A549 treated with dexamethasone at 1 μM for 4 hours (cell line): ENCODE measurements at places on chromosomes 11 and 22. TPM values are rescaled to one million over a fixed set of nuclear protein-coding genes. Genes with fewer than 3 reads are reported as not detected.

The ST13 gene
- total RNA-seq = 184 to 198 TPM (median 188 TPM) in 5 replicates

The MYO7A gene
- 0.92 to 1.4 TPM (median 1.3 TPM) in 5 replicates for total RNA-seq

The FIBIN gene
- not detected in 5 replicates for total RNA-seq

The CSKMT gene
- 10.5 to 13.3 TPM (median 12.2 TPM) in 5 replicates for total RNA-seq

The PRR33 gene
- total RNA-seq = not detected in 5 replicates
